Right renal pelvis (tissue), 4 donors: ENCODE measurements at places on chromosomes 13 and 19.

DNA sequence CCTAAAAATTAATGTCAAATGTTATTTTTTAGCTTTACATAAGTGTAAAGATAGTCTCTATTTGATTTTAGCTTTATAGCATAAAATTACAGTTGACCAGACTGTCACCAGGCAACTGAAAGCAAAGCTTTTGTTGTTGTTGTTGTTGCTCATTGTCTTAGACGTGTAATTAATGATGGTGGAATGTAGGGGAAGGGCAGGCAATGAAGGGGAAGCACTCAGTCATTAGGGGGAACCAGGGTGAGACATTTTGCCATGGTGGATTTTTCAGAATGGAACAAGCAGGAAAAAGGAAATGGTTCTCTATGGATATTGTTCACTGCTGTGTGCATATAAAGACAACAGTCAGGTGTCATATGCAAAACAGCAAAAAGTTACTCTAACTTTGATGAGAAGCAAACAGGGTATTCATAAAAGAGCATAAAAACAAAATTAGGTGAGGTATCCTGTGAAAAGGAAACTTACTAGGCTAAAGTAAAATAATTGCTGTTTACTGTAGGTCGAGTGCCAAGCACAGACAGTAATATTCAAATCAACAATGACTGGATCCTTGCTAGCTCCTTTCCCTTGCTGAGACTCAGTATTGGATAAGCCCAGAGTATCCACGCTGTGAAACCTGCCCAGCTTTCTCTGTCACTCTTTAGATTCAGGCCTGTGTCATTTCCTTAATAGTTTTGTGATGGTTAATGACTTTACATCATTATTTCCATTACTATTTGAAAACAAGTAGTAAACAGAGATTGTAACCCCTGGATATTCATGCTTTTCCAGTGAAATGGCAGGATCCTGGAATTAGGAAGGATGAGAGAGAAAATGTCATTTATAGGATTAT, 110.5 kb downstream of the LRCH1 start:
- DNase-seq, result no peak

DNA sequence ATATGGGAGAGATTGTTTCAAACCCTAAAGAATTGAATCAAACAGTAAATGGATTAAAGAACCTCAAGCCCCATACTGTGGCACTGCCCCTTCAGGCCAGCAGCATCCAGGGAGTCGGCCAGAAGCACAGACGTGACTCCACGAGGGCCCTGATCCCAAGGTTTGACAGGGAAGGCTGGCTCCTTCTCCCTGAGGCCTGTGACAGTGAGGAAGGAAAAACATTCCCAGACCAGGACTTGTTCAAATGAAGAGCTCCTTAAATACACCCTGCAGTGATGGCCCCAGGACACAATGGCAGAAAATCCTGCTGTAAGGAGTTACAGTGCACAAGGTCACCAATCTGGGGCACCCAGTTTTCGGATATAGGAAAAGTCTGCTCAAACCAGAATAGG, 91.0 kb downstream of the COL4A1 start:
- no peak for DNase-seq

DNA sequence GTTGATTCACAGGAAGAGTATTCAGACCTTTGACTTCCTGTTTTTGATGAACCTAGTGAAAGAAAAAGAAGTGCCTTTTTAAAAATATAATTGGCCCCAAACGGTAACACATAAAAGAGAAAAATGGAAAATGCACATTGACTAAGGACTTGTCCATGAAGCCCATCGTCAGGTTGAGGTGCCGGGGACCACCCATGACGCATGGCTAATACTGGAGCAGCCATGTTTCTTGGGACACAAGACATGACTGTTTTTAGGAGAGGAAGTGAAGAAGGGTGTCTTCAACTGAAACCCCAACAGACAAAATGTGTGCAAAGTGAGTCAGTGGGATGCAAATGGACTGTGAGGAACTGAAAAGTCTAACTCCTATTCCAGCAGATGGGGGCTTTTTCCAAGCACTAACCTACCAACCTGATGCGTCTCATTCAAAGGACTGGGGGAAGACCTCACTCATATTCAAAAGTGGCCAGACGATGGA, 459.4 kb downstream of the FOXO1 start:
- DNase-seq, result no peak

- DNase-seq, result no peak
Measured at GRCh38 chr13:76329004-76329403, 557.2 kb downstream of the KCTD12 start.

DNA sequence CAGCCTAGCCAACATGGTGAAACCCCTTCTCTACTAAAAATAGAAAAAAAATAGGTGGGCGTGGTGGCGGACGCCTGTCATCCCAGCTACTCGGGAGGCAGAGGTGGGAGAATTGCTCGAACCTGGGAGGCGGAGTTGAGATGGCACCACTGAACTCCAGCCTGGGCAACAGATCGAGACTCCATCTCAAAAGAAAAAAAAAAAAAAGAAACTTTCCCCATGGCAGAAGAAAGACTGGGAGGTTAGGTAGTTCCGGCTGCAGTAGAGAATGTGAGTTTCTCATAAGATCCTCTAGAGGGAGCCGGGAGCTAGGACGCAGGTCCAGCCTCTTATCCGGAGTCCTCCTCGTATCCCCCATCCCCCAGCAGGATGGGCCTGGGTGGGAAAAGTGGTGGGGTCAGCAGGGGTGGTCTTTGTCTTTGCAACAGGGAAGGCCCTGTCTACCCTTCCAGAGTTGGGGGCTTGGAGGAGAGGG, 13.2 kb upstream of the CREB3L3 start:
- DNase-seq, result no peak

DNA sequence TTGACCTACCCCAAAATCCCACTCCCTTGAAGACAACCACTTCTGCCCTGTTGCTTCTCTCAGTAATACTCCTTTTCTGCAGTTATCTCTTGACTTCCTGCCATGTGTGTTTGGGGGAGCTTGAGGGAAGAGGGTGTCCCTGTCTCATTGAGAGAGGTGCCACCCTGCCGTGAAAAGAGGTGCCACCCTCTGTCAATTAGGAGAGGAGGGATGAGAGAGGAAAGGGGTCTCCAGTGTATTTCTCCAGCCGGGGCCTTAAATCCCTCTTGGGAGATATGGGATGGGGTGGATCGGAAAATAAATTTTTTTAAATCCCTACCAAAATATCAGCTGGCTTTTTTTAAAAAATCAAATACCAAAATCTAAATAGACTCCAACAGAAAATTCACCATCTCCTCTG, 16.5 kb downstream of the PLD3 start:
- no peak for DNase-seq

- no peak for DNase-seq
Measured at GRCh38 chr13:26326562-26326961, 72.6 kb downstream of the CDK8 start.

GRCh38 chr19:6617374-6617773, 26.4 kb upstream of the CD70 start:
- DNase-seq, result no peak

- DNase-seq, result no peak
Measured at GRCh38 chr13:66425741-66426140, 804.4 kb downstream of the PCDH9 start.

DNA sequence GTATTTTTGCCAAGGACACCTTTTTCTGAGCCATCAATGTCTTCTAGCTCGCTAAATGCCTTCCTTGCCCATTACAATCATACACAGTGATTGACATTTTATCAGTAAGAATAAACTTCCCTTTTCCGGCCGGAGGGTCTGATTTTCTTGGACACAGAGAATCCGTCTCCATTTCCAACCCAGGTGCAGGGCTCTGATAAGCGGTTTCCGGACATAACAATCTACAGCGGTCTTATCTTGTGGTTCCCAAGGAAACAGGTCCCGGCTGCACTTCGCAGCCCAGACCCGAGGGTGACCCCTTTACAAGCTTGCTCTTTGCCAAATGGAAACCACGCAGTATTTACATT, 5.1 kb upstream of the ZNF77 start:
- DNase-seq, result no peak

DNA sequence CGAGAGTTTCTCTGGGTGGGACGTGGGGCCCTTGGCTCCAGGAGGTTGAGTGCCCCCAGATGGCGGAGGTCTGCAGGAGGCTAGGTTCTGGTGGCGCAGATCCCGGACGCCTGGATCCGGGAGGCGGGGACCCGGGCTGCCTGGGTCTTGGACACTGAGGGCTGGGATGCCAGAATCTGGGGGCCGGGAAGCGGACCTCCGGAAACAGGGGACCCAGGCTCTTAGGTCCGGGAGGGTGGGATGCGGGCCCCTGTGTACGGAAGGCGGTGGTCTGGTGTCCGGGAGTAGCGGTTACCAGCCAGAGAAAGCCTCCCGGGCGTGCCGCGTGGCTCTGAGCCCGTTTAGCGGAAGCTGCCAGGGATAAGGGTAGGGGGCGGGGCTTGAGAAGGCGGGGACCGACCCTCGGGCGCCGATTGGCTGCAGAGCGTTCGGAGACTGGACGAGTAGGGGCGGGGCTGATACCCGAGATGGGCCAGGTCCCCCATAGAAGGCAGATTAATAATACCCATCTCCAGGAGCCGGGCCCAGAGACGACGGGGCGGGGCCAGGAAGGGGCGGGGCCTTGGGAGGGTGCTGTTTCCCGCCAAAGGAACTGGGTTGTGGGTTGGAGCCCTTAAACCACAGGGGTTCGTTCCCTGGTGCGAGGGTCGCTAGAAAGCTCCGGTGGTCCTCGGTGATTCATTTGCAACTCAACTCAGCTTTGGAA, at the start of gene SLC1A5:
SLC1A5 (minus strand) TSS at position 333 of the 706 bp plus-strand sequence. CDS start 629 bp downstream, outside the sequence.
- peak; percentile 82 for DNase-seq

DNA sequence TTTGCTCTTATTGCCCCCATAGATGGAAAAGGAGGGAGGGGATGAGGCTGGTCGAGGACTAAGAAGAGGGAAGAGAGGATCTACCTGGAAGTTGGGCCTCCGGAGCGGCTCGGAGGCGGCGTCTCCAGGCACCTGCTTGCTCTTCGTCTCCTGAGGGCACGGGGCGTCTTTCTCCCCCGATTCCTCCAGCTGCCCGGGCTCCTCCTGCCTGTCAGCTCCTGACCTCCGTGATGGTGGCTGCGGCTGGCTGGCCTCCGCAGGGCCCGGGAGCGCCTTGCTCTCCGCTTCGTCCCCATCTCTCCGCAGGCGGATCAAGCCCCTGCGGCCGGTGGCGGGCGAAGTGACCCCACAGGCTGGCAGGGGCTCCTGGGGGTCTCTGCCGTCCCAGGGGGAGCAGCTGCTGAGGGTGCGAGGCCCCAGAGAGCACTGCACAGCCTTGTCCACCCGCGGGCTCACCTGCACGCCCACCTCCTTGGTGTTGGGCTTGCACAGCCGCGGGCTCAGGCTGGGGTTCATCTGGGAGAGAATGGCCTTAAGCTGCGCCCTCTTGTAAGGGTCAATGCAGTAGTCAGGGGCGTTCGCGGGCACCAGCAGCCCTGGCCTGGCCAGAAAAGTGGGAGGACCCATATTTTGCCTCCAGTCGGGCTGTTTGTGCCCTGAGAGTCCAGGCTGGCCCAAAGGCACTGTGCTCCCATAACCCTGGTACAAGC, 3.8 kb downstream of the ZAR1L start:
- DNase-seq, result no peak

GRCh38 chr19:49954933-49955332, 6.0 kb downstream of the SIGLEC11 start:
- no peak for DNase-seq

DNA sequence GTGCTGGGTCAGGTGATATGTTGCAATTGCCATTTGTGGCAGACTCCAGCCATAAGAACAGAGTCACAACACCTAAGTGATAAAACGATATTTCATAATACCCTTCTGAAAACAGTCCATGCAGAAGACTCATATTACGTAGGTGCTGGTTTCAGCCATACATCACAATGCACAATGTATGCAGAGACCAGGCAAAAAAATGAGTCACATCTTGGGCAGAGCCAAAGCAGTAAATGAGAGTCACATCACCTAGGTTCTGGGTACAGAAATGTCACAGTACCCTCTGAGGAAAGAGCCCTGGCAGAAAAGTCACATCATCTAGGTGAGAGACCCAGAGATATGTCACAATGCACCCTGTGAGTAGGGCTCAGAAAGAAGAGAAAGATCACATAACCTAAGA, 125.2 kb upstream of the ZNF91 start:
- DNase-seq, result no peak

- DNase-seq, result no peak
Measured at GRCh38 chr19:13127051-13127450, 9.0 kb downstream of the NACC1 start.

- no peak for DNase-seq
Measured at GRCh38 chr13:101303521-101303920, 112.8 kb downstream of the NALCN start.

DNA sequence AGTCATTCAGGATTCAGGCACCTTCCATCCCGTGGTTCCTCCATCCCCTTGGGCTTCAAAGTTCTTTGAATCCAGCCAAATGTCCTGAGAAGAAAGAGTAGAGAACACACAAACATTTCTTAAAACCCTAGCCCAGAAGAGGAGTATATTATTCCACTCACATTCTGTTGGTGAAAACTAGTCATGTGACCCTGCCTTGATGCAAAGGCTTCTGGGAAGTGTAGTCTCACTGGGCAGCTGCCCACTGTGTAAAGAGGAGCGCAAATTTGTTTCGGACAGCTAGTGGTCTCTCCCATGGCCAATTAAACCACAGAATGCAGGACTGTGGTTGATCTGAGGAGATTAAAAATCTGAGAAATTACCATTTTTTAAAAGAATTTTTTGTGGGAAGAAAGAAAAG, 304.4 kb downstream of the SUCLA2 start:
- no peak for DNase-seq

- DNase-seq, result no peak
Measured at GRCh38 chr13:60617991-60618733, 221.1 kb downstream of the TDRD3 start.

DNA sequence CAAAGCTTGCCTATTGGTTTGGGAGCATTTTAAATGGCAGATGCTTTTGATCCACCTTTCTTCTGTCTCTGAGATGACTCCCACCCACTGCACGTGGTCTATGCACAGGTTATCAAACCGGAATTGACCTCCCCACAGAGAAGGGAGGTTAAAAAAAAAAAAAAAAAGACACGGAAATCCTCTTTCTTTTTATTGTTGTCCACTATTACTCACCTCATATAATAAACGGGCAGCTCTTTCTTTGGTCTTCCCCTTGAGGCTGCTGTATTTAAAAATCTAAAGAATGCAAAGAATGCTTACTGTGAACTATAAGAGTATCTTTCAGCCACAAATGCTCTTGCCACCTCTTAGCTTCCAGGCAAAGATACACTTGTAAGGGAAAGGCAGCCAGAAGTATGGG, 329.7 kb downstream of the NDFIP2 start:
- peak; percentile 6 for DNase-seq

DNA sequence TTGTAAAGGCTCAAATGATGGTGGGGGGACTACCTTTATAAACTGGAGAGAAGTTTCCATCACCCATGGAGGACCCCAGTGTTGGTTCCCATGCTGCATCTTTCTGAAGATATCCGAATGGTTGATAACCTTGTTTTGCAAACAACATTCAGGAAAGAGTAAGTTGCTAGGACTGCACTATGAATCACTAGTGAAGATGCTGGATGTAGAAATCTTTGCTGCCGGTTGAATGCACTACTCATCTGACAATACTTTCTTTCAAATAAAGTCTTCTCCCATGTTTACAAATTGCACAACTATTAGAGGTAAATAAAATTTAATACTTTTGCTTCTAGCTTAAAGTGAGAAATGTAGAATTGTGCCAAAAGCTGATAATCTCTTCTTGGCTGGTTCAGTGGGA, 198.4 kb upstream of the SLITRK6 start:
- no peak for DNase-seq
